ENCODE measurements at places on chromosomes 16 and 17.

DNA sequence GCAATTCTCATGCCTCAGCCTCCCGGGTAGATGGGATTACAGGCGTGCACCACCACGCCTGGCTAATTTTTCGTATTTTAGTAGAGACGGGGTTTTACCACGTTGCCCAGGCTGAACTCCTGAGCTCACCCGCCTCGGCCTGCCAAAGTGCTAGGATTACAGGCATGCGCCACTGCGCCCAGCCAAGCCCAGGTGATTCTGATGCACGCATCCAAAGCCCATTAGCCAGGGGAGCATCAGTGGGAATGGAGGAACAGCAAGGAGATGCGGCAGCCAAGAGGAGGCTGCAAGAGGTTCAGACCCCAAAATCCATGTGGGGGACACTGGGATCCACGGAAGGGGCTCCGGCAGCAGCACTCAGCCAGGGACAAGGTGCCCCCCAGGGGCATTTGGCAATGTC lies 12.1 kb downstream of the ATP2A3 start:
- no peak for DNase-seq

GRCh38 chr17:56289321-56289720 lies 136.0 kb downstream of the ANKFN1 start:
- no peak for DNase-seq

DNA sequence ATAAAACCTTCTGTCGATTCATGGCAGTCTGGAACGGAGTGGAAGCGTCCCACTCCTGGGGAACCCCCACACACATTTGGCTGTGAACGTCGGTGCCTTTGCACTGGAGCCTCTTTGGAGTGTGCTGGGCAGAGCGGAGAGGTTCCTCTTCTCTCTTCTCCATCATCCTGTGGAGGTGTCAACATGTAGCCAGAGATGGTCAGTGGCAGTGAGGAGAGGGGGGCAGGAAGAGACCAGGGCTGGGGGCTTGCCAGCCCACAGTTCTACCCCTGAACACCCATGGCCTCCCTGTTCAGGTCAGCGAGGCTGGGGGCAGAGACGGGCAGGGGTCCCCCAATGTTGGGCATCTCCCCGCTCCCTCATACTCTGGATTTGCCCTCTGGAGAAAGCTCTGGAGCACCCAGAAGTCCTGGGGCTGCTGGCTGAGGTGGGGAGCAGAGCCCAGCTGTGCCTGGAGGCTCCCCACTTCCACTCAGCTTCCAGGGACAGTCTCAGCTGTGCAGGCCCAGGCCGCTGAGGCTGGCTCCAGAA lies 223.7 kb downstream of the SEC14L1 start:
- no peak for DNase-seq

DNA sequence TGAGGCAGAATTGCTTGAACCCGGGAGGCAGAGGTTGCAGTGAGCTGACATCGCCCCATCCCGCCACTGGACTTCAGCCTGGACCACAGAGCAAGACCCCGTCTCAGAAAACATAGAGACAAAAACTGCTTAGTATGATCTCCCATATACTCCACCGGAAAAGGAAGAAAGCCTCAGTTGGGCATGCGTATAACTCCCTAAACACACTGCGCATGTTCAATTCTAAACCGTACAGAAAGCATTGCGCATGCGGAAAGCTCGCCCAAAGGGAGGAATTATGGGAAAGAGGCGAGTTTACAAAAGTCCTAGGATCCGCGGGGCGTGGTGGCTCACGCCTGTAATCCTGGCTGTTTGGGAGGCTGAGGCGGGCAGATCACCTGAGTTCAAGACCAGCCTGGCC lies 312.7 kb upstream of the ERCC4 start:
- no peak for DNase-seq

- DNase-seq = no peak
Observed at GRCh38 chr17:51527225-51527982, 267.1 kb downstream of the UTP18 start.

DNA sequence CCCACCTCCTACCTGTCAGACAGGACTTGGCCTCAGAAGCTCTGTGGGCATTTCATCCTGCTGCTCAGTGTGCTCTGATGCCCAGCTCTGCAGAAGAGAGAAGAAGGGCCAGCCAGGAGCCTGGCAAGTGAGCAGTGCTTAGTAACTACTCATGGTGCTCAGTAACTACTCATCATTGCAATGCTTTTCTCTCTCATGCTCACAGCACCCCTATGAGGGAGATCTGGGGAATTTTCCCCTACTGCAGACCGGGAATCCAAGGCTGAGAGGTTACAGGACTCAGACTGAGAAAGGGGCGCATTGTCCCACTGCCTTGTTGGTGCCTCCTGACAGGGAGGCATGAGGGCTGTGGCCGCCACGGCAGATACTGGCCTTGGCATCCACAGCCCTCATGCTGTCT lies 261.1 kb downstream of the C16orf95 start:
- no peak for DNase-seq

- DNase-seq = no peak
Observed at GRCh38 chr17:34399725-34400124, 36.7 kb upstream of the CCL1 start.

GRCh38 chr16:74923766-74924460 lies 61.0 kb downstream of the WDR59 start:
- no peak for DNase-seq

DNA sequence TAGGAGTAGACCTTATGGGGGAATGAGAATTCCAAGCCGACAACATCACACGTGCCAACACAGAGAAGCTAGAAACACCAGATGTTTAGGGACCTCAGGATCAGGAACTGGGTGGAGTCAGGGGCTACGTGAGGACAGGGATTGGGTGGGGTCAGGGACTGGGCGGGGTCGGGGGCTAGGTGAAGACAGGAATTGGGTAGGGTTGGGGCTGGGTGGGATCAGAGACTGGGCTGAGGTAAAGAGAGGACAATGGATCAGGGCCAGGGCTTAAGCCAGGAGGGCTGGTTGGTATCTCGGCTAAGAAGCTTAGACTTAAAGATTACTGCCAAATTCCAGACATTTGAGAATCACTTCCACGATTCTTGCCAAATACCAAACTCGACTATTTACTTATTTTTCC lies 11.6 kb downstream of the TEKT5 start:
- DNase-seq = no peak

DNA sequence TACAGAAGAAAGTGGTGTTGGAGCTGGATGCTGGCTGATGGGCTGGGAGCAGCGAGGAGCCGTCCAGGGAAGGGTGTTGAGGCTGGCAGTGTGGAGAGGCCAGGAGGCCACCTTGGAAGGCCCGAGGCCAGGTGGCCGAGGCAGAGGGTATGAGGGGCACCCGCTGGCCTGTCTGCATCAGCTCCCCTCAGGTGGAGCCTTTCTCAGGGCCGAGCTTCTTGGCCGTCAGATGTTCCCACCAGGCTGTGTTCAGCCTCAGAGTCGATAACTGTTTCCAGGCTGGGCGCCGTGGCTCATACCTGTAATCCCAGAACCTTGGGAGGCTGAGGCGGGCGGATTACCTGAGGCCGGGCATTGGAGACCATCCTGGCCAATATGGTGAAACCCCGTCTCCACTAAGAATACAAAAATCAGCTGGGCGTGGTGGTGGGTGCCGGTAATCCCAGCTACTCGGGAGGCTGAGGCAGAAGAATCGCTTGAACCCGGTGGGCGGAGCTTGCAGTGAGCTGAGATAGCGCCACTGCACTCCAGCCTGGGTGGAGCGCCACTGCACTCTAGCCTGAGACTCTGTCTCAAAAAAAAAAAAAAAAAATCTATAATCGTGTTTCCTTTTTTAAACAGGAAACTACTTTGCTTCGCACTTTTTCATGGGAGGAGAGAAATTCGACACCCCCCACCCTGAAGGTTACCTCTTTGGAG lies 25.3 kb downstream of the MGRN1 start:
- no peak for DNase-seq

DNA sequence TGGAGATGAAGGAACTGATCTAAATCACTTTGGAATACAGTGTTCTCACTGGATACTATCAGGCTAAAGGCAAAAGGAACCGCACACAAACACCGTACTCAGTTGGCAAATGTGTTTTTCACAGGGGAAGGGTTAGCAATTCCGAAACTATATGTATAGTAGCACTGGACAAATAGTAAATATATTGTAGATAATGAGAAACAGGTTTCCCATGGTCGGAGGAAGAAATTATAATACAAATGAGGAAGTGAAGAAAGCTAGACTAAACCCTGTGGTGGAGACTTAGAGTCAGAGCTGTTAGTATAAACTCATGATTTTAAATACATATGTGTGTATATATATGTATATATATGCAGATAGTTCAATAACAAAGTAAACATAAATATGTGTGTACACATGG lies 414.1 kb upstream of the SALL1 start:
- no peak for DNase-seq

- DNase-seq = no peak
Observed at GRCh38 chr17:44543905-44544523, 13.3 kb upstream of the FZD2 start.

- no peak for DNase-seq
Observed at GRCh38 chr17:383771-384621, 31.4 kb upstream of the RPH3AL start.

DNA sequence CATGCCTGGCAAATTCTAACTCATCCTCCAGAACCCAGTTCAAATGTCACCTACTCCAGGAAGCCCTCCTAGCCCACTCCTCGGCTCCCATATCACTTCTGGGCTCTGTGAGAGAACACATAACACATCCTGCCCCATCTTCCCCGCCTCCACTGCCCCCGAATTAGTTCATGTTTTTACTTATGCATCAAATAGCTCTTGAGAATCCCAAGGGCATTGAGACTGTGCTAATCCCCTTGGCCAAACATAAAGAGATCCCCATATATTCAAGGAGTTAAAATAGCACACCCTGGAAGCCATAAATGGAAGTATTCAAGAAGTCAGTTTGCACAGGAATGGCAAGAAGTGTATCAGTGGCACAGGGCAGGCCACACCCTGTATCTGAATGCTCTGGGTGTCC lies 2.0 kb upstream of the CREBBP start:
- no peak for DNase-seq

GRCh38 chr17:32871746-32872145 lies 5.2 kb downstream of the MYO1D start:
- no peak for DNase-seq

- DNase-seq = peak; percentile 38
Observed at GRCh38 chr17:77186141-77186604, 45.4 kb downstream of the SEC14L1 start.

- no peak for DNase-seq
Observed at GRCh38 chr17:81059026-81059425, 24.1 kb downstream of the BAIAP2 start.

GRCh38 chr16:6969594-6969993 lies 363.1 kb upstream of the RBFOX1 start:
- no peak for DNase-seq

GRCh38 chr16:17866996-17867395 lies 396.2 kb upstream of the XYLT1 start:
- DNase-seq = no peak

DNA sequence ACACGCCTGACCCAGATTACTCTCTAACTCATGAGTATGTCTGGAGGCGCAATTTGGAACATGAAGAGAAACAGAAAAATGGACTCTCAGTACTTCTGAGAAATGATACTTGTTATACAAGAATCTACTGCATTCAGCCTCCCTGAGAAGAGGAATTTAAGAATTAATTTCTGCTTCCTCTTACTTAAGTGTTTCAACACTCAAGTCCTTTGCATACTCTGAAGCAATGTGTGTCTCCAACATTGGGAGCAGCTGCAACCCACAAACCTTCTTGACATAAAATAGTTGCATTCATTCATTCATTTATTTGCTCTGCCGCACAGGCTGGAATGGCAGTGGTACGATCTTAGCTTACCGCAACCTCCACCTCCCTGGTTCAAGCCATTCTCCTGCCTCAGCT lies 199.8 kb downstream of the NPIPA7 start:
- DNase-seq = no peak

GRCh38 chr16:49504626-49505025 lies 131.0 kb downstream of the C16orf78 start:
- DNase-seq = no peak

DNA sequence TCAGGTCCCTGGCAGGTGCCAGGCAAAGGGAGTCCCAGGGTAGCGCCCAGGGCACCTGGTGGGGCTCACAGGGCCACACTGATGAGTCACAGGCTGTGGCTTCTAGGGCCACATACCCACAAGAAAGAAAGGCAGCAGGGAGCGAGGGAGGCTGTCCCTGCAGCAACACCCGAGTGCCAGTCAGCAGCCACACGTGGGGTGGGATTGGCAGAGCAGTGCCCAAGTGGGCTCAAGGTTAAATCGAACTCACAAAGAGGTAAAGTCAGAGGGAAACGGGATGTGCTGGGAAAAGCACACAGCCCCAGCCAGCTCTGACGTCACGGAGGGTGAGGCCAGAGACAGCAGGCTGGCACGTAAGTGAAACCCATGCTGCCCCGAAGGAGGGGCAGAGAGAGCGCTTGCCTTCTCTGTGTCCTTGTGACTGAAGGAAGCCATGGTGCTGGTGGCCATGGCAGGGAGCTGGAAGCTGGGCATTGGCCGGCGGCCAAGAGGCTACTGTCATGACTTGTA lies 33.8 kb downstream of the FA2H start:
- DNase-seq = no peak

- no peak for DNase-seq
Observed at GRCh38 chr17:42463976-42464400, 5.3 kb downstream of the ATP6V0A1 start.

DNA sequence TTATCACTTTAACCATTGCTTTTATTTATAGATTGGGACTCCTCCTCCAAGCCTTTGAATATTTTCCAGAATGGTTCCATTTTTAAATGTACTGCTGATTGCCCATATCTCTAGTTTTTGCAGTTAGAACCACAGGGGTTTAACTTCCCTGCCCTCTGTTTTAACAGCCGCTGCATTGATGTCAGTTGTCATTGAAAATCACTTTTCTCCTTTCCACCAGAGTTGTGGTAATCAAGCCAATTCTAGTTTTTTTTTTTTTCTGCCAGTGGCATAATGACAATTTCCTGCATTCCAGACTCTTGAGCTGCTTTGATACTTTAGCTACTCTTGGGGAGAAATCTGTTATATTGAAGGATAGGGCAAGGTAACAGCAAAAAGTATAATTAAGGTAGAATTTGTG lies 91.5 kb downstream of the HS3ST4 start:
- DNase-seq = no peak

DNA sequence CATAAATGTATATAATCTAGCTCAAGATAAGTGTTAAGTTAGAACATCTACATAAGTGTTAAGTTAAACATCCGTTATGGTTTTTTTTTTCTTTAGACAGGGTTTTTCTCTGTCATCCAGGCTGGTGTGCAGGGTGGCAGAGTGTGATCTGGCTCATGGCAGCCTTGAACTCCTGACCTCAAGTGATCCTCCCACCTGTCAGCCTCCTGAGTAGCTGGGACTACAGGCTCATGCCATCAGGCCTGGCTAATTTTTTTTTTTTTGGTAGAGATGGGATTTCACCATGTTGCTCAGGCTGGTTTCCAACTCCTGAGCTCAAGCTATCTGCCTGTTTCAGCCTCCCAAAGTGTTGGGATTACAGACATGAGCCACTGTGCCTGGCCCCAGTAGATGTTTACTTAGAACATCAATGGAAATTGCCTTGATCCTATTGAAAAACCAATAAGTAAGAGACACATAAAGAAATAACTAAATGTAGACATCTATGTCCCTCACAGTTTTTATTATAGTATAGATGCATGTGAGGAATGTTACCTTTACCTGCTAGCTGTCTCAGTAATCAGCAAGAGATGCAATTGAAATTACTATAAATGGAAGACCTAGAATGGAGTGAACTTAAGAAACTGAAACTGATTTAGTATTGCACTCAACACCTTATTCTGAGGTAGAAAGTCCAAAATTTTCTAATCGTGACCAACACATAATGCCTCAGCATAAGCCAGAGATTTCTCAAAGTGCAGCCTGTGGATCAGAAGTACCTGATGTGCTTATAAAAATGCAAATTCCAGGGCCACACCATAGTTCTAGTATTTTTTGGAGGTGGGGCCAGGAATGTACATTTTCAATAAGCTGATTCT lies 5.5 kb upstream of the FAM20A start:
- no peak for DNase-seq

- no peak for DNase-seq
Observed at GRCh38 chr17:6072157-6072556, 2.0 kb downstream of the WSCD1 start.

Measured in cerebellar nuclear complex (tissue), 1 donor.